ENCODE measurements at places on chromosomes 2 and 18.

DNA sequence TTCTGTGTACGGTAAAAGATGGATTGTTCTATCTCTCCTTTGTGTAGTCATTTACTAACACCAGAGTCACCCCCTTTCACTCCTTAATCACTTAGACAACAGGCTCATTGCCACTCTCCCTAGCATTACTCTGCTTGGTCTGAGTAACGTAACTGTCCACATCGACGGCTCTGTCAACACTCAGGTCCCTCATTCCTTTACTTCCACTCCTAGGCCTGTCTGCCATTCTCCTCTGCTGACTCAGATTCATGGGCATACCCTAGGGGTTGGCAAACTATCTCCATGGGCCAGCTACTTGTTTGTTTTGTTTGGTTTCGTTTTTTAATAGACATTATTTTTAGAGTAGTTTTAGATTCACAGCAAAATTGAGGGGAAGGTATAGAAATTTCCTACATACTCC is 243.9 kb downstream of the NR4A2 start:
- DNase-seq: no peak

DNA sequence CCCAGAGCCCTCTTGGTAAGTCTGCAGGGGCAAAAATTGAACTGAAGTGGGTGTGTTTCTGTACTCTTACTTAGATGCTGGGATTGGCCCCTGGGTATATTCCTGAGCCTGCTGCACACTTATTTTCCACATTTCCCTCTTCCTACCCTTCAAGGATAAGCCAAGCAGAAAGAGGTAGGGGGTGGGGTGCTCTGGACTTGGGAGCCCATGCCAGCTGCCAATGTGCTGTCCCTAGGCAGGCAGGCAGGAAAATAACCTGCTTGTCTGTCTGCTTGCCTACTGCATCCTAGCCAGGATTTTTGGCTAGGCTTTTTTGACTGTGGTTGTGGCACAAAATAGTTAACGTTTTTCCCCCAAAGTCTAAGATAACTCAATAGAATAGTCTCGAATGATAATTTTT is 234.3 kb downstream of the ALK start:
- DNase-seq: no peak

DNA sequence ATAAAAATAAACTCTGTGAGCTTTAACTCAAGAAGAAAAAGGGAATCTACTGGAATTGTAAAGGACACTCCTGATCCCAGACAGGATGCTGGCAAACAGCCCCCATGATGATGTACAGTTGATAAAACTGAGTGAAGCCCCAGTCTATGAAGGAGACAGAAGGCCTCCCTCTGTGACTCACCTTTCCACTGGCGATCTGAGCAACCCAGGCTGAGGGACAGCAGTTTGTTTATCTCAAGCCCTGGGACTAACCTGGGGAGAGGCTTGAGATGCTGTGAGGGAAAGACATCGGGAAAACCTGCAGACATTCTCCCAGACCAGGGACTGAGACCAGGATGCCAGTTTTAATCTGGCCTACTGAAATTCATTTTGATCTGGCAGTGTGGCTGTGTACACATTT is 104.5 kb upstream of the CDH2 start:
- no peak for DNase-seq

- no peak for DNase-seq
Measured at GRCh38 chr2:219468410-219469185, 30.1 kb upstream of the GMPPA start.

- DNase-seq: peak; percentile 39
Measured at GRCh38 chr18:5543036-5543680, 639 bp downstream of the EPB41L3 start.

- DNase-seq: no peak
Measured at GRCh38 chr2:241925821-241926441, 56.4 kb downstream of the RTP5 start.

- DNase-seq: no peak
Measured at GRCh38 chr2:193783681-193784080, 1588.9 kb upstream of the TMEFF2 start.

DNA sequence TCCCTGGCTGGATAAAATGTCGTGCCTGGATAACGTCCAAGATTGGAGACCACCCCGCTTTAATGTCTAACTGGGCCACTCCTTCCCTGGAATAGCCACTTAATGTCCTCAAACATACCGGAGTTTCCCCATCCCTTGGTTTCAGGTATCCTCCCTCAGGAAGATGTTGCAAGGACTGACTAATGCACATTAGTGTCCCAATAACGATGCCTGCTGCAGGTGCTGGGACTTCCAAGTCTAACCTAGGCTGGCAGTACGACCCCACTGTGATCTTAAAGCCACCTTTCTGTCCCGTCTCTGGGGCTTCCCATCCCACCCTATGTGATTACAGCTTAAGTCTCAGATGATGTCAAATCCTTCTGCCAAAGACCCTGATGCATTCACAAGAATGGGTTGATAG is 1.1 kb upstream of the ATP6V1C2 start:
- DNase-seq: no peak

DNA sequence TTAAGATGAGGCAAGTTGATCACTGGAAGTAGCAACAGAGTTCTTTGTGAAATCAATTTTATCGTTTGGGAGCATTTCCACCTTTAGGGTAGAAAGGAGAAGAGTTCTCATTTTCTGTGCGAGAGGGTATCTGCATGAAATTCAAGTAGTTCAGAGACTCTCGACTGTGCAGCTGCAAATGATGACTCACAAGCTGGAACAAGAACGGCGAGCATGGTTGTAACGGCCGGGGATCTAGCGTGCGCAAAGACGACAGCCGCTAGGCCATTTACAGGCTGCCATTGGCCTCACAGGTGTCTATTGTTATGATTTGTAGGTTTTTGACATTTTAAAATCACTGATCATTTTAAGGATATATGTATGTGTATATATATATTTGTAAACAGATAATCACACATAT is 5.2 kb downstream of the KLHL29 start:
- no peak for DNase-seq

DNA sequence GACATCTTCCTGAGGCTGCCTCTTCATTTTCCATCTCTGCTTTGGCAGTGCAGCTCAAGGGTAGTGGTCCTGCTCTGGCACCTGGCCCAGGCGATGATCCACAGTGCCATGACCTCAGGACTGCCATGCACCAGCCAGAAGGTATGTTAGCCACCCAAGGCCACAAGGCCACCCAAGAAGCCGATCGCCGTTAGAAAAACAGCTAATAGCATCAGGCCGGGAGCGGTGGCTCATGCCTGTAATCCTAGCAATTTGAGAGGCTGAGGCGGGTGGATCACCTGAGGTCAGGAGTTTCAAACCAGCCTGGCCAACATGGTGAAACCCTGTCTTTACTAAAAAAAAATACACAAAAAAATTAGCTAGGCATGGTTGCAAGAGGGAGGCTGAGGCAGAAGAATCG is 28.4 kb upstream of the UGGT1 start:
- no peak for DNase-seq

DNA sequence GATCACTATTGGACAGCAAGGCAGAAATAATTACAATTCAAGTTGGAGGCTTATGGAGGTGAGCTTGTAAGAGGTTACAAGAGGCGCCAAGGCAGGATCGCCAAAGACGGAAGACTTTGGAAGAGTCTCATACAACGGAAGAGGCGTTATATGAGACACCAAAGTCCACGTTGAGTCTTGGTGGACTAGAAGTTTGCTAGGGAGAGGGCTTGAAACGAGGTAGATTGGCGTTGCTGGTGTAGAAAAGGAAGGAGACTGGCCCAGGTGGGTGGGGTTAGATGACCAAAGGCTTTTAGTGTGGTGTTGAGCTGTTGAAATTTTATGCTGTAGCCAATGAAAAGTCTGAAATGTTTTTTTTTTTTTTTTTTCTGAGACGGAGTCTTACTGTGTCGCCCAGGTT is 1.4 kb downstream of the MSH2 start:
- no peak for DNase-seq

GRCh38 chr2:38981003-38981669 is 91.5 kb downstream of the ARHGEF33 start:
- DNase-seq: no peak

GRCh38 chr2:86747711-86748639 is 27.9 kb downstream of the RMND5A start:
- no peak for DNase-seq

DNA sequence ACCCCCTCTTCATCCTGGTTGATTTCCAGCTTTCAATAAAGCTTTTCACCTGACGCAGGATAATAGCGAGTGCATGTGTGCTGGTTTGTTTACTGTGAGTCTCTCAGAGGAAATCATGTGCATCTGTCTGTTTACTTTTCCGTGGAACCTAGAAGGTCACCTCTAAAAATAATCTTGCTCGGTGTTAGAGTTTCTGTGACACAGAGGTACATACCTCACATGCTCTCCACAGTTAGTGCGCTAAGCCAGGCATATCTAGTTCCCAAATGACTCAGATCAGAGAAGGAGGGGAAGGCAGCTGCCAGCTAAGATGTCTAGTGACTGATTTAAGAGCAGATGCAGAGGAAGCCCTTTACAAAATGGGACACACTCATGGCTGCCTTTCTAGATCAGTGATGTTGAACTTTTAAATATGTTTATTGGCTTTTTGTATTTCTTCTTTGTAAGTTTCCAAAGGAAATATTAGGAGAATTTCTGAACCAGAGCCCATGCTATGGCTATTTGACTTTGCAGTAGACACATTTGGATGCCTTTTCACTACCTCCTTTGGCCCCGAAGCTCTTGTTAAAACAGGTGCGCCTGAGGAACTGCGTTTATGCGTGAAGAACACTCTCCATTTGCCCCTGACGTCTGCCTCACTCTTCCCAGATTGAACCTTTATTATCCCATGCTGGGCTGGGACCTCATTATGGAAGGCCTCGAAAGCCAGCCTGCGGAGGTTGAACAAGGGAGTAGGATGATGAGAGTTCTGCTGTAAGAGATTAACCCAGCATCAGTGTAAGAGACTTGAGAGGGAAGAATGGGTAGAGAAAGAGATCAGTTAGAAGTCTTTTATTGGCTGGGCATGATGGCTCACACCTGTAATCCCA is 145.6 kb downstream of the FAM161A start:
- DNase-seq: no peak

GRCh38 chr2:128394007-128394730 is 75.5 kb upstream of the HS6ST1 start:
- no peak for DNase-seq

- no peak for DNase-seq
Measured at GRCh38 chr2:237722616-237723015, 76.0 kb upstream of the RBM44 start.

DNA sequence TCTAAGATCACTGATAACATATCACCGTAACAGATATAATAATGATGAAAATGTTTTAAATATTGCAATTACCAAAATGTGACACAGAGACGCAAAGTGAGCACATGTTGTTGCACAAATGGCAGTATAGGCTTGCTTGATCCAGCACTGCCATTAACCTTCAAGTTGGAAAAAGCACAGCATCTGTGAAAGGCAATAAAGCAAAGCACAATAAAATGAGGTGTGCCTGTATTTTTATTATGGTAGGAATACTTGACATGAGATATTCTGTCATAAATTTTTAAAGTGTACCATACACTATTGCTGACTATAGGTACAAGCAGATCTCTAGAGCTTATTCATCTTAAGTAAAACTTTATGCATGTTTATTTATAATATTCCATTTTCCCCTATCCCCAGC is 312.2 kb downstream of the PTH2R start:
- DNase-seq: no peak

DNA sequence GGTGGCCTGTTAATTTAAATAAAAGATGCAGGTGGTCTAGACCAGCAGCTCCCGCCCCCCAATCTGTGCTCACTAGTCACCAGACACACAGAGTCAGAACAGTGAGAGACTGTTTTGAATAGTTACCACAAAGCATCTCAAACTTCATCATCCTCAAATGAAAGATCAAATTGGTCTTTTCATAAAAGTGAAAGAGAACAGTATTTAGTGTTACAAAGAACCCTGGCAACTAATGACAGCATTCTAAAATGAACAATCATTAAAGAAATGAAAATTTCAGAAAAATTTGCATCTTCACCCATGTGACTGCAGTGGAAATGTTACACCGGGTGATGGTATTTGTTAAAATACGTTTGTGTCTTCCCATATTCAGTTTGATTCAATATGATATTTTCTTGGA is 65.5 kb upstream of the PMAIP1 start:
- DNase-seq: no peak

- DNase-seq: no peak
Measured at GRCh38 chr2:171393487-171393886, 40.3 kb downstream of the METTL8 start.

- DNase-seq: no peak
Measured at GRCh38 chr2:70771446-70771845, 3.4 kb upstream of the ADD2 start.

Data from endothelial cell (in vitro differentiated cells).